Jurkat, Clone E6-1 (cell line): ENCODE measurements at places on chromosomes 11 and 22.

GRCh38 chr11:83157594-83158356 lies 844 bp downstream of the PCF11 start:
- DNase-seq, result peak; percentile 46

- peak; percentile 22 for DNase-seq
Observed at GRCh38 chr11:61516191-61516590, 7.6 kb downstream of the LRRC10B start.

DNA sequence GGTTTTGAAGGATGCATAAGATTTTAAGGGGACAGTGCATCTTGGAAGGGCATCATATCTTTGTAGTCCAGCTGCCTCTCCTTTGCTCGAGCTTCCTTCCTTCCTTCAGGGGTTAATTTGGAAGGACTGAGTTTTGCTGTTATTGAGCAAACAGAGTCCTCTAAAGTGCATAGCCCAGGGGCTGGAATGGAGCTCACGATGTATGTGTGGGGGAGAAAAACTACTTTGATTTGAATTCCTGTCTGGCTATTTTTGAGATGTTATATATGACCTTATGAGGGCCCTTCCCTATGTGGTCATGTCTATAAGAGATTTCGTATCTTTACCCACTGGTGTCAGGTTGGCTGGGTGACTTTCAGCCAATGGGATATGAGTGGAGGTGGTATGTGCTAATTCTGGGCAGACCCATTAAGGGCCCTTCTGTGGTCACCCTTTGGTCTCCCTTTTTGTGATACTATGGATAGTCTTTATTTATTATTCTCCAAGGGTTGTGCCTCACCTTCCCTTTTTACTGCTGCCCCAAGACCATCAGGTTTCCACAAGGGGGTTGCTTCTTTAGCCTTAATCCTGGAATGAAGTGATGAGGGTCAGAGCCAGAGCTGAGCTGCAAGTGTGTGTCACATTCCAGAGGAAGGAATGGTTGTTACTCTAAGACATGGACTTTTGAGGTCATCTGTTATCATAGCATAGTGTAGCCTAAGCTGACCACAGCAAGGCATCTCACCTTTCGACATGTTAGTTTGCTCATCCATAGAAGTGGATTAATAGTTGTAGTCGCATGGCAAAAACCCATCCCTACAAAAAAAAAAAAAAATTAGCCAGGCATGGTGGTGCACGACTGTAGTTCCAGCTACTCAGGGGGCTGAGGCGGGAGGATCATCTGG lies 54.6 kb downstream of the LRRC74B start:
- no peak for DNase-seq

DNA sequence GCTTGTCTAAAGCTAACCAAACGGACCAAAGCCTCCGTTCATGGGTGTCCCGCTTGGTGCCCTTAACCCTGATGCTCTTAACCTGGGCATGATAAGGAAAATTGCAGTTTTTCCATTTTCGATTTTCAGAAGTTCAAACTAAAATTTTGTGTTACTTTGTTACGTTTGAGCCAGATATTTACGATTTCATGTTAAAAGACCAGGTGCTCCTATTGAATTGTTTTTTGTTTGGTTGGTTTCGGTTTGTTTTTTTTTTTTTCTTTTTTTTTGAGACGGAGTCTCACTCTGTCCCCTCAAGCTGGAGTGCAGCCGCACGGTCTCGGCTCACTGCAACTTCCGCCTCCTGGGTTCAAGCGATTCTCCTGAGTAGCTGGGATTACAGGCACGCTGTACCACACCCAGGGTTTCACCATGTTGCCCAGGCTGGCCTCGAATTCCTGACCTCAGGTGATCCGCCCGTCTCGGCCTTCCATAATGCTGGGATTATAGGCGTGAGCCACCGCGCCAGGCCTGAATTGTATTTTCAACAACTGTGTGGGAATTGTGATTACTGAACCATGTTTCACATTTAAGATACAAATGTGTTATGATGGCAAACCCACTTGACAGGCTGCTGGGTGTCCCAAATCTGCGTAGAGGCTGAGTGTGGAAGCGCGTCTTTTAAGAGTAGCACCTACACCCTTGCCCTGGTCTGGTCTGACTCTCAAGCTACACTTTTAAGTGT lies 864 bp upstream of the USP28 start:
- no peak for DNase-seq

DNA sequence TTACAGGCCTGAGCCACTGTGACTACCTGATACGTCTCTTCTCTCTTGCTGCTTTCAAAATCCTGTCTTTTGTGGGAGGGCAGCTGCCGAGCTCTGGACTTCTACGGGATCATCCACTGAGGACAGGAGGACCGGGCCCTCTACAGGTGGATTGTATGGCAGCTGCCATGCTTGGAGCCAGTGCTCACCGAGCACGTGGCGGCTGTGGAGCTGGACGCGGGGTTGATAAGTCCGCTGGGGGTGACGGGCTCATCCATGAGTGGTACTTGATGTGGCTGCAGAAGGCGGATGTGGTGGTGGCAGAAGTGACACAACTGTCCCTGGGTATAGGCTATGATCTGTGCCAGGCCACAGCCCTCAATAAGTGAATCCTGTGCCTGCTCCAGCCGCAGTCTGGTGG lies 1.8 kb upstream of the CYP2D6 start:
- DNase-seq, result no peak

DNA sequence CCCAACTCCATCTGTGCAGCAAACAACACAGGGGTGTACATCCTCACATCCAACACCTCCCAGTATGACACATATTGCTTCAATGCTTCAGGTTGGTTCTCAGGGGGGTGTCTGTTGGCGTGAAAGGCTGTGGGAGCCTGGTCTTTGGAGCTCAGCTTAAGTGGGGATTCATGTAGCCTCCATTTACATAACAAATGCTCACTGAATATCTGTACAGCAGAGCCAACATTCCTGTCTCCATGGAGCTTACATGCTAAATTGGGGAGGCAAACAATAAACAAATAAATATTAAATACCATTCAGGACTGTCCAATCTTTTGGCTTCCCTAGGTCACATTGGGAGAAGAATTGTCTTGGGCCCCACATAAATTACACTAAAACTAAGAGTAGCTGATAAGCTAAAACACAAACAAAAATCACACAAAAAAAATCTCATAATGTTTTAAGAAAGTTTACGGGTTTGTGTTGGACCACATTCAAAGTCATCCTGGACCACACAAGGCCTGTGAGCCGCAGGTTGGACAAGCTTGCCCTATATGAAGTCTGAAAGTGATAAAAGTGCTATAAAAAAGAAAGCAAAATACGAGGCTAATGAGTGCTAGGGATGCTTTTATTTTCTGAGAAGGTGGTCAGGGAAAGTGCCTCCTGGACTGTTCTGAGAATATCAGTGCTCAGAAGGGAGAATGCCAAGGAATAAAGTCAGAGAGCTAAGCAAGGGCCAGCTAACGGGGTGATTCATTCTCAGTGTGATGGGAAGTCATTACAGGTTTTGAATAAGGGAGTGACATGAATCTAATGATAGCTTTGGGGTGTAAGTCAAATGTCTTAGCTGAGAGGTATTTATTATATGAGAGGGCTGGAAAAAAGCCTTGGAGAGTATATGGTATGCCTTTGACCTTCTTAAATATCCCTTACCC lies 41.6 kb downstream of the CD44 start:
- DNase-seq, result no peak

- DNase-seq, result no peak
Observed at GRCh38 chr22:44371741-44372525, 59.2 kb upstream of the SHISAL1 start.

DNA sequence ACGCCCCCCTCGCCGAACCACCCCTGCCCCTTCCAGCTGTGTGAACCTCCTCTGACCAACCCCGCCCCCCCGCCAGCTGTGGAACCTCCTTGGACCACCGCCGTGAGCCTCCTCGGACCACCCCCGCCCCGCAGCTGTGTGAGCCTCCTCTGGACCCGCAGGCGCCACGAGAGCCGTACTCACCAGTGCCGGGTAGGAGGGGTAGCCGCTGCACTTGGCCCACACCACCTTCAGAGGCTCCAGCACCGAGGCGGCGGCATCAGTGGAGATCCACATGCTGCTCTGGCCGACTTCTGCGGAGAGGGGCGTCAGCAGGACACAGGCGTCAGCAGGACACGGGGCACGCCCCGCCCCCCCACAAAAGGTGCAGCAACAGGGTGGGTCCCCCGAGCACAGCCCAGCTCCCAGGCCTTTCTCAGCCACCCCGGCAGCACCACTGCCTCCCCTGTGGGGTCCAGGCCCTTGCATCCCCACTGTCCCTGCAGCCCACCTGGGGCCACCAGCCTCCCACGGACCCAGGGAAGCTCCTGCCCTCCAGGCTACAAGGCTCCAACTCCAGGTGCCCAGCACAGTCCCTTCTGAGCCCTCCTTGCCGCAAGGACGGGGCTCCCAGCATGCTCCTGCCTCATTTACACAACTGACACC lies 51.7 kb downstream of the BRD1 start:
- DNase-seq, result no peak

DNA sequence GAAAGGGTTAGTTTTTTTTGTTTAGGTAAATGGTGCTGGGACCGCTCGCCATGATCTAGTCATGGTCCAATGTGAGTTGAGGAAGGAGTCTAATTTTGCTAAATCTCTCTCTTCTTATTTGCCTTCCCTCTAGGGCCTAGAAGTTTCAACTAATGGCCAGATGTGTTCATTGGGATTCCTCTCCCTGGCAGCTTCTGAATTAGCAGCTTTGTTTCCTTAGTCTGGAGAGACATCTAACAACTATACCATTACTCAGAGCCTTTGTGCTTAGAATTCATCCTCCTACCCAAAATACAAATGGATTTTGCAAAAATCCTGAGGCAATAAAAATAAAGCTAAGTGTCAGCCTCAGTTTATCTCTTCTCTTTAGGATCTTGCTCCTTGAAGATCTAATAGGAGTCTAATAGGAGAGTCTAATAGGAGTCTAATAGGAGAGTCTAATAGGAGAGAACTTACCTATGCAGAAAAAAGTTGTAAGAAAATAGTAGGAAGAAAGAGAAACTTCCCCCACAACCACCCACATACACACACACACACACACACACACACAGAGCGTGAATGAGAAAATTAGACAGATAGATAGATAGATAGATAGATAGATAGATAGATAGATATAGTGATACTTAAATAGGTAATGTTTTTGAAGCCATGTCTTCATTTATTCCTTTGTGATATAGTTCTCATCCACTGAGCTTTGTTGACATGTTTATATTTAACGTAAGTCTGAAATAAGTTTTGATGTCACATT lies 980.5 kb upstream of the CNTN5 start:
- no peak for DNase-seq

- no peak for DNase-seq
Observed at GRCh38 chr22:46671824-46672432, 51.7 kb downstream of the GRAMD4 start.

GRCh38 chr11:65862941-65863888 lies 3.0 kb downstream of the MUS81 start:
- DNase-seq, result no peak

GRCh38 chr22:37403267-37403960 lies 23.9 kb downstream of the ELFN2 start:
- no peak for DNase-seq

GRCh38 chr11:32154275-32154674 lies 63.4 kb downstream of the RCN1 start:
- no peak for DNase-seq

DNA sequence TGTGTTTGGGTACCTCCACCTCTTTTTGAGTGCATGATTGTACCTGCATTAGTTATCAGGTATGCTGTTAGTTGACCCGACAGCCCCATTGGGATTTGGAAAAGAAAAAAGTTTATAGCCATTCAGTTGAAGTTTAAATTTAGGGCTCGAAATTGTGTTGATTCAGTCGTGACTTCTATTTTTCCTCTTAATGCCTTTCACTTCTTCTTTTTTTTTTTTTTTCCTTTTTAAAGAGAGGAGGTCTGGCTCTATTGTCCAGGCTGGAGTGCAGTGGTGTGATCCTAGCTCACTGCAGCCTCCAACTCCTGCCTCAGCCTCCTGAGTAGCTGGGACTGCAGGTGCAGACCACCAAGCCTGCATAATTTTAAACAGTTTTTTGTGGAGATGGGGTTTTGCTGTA lies 2.3 kb downstream of the STT3A start:
- DNase-seq, result no peak

DNA sequence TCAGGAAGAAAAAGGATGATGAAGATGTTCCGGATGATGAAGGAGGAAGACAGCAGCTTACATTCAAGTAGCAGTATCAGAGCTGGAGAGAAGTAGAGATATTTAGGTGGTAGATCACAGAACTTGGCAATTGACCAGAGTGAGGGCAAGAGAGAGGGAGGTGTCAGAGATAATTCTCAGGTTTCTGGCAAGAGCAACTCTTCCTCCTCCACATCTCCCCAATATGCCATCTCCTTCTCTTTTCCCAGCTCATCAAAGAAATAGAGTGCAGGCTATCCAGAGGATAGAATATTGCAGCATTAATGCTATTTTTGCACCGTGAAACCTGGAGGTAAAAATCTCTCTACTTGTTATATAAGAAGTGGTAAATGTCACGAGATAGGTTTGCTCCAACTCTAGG lies 64.9 kb upstream of the OPCML start:
- DNase-seq, result no peak

DNA sequence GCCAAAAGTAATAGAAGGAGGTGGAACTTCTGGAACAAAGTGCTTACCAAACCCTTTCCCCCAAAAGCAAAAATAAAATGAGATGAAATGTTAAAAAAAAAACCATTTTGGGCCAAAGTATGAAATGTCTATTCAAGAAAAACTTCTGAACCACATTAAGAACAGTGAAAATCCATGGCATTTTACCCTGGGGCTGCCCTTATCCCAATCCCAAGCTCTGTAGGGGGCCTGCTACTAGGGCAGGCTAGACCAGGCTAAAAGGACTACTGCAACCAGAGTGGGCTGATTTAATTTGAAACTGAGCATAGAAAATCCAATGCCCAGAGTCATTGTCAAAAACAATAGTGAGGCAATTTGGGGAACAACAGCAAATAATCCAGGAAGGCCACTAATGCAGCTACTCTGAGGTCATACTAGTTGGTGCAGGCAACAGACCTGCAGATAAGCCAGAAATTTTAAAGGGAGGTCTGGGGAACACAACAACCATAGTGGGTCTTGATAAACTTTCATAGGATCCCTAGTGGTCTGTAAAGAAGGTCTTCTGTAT lies 99.4 kb downstream of the RELT start:
- DNase-seq, result no peak

GRCh38 chr11:33476945-33477606 lies 219.9 kb downstream of the HIPK3 start:
- DNase-seq, result no peak

DNA sequence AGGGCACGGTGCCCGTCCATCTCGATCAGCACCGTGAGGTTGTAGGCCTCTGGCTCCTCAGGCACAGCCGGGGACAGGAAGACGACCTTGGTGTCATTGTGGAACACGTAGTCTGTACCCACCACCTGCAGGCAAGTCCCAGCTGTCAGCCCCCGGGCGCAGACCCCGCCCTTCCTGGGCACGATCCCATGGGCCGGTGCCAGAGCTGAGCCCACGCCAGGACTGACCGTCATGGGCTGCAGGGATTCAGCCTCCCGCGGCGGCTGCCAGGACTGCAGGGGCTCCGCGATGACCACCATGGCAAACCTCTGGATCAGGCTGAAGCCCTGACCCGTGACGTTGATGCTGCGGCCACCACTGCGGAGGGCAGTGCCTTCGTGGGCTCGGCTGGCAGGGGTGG lies 11.8 kb upstream of the MAPK11 start:
- DNase-seq, result no peak

DNA sequence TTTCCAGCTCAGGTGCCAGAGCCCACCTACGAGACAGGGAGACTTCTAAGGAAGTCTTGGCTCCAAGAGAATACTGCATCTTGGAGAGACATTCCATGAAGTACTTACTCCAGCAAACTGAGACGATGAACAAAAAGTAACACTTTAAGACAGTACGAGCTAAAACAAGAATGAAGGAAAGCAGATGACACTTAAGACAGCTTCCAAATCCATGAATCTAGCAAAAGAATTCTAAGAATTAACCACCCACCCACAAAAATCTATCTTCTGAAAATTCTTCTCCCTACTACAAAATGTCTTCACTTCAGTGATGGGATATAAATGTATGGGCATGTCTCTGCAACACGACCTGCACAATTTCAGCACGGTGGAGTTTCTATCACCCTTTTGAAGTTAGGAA lies 132.9 kb downstream of the C11orf58 start:
- no peak for DNase-seq
